ENCODE measurements at places on chromosomes 12 and 14. TPM values are rescaled to one million over a fixed set of nuclear protein-coding genes. Genes with fewer than 3 reads are reported as not detected.

GRCh38 chr12:91774434-91774921 is 371.2 kb downstream of the BTG1 start:
- H3K4me3 ChIP-seq, result no peak overlapping the region
- no peaks in the 10 kb centered on the region for H3K27me3 ChIP-seq
- peaks cover 40% of the 10 kb centered on the region for H3K4me1 ChIP-seq
- peak overlapping the region; percentile 76 for H3K27ac ChIP-seq

Gene RAPGEF3
- total RNA-seq, result 0.83 TPM

DNA sequence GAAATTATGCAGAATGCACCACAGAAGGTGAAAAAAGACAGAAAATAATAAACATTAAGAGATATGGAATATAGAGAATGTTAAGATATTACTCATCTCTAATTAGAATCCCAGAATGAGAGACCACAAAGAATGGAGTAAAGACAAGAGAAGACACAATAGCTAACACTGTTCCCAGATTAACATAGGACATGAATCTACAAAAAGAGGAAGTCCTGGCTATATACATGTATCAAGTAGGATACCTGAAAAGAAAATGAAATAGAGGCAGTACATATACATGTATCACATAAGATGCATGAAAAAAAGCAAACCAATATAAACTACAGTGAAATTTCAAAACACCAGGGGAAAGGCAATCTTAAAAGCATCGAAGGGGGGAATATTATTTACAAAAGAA is 5.6 kb upstream of the EPS8 start:
- peaks cover 4% of the 10 kb centered on the region for H3K4me1 ChIP-seq
- H3K36me3 ChIP-seq, result no peaks in the 10 kb centered on the region
- DNase-seq, result no peak
- H3K27me3 ChIP-seq, result peaks cover 25% of the 10 kb centered on the region

Gene DLGAP5
- 97.4 TPM for total RNA-seq

Gene KCNC2
- not detected for total RNA-seq

- H3K4me3 ChIP-seq, result no peak overlapping the region
- H3K27ac ChIP-seq, result no peak overlapping the region
- no peaks in the 10 kb centered on the region for H3K36me3 ChIP-seq
- no peaks in the 10 kb centered on the region for H3K4me1 ChIP-seq
- H3K27me3 ChIP-seq, result no peaks in the 10 kb centered on the region
Observed at GRCh38 chr12:79402606-79403005, 288.2 kb downstream of the PAWR start.

- H3K36me3 ChIP-seq, result peaks cover 16% of the 10 kb centered on the region
- peaks cover 4% of the 10 kb centered on the region for H3K4me1 ChIP-seq
- H3K4me3 ChIP-seq, result no peak overlapping the region
- no peaks in the 10 kb centered on the region for H3K27me3 ChIP-seq
- no peak for DNase-seq
- no peak overlapping the region for H3K27ac ChIP-seq
Observed at GRCh38 chr12:94193168-94193567, 44.8 kb downstream of the PLXNC1 start.

DNA sequence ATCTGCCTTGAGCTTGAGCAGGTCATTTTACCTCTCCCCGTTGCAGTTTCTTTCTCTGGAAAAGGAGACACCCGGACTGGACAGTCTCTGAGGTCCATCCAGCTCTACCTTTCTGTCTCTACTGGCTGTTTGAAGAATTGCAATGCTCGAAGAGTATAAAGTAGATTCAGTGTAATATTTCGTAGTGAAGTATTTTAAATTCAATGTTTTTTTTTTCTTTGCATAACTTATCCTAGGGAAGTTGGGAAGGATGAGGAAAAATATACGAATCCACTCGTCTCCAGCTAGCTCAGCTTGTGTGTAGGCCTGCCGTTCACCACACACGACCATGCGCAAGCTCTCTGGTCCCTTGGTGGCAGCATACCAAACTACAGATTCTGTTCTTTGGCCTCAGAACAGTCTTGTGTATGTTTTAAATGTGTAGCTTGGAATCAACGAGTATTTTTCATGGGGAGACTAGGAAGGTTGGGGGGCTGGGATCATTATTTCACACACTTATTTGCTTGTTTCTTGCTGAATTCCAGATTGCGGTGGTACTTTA is 307.9 kb downstream of the CACNA1C start:
- peaks cover 26% of the 10 kb centered on the region for H3K4me1 ChIP-seq
- H3K27ac ChIP-seq, result no peak overlapping the region
- DNase-seq, result no peak
- H3K4me3 ChIP-seq, result no peak overlapping the region
- H3K27me3 ChIP-seq, result peaks cover 11% of the 10 kb centered on the region

DNA sequence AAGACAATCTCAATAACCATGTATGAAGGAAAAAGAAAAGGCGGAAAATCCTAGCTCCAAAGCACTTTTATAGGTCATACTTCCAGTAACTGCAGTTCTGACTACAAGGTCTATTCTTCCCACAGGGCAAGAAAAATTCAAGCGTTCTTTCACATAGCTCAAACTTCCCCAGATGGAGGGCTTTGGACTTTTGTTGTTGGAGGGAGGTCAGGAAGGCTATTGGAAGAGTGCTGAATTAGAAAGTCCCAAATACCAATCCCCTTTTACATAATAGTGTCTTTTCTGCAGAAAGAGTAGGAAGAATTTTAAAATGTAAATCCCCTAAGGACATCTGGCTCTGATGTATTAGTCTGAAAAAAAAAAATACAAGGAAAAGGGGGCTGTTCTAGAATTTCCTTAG is 309.4 kb downstream of the MDGA2 start:
- no peak overlapping the region for H3K4me3 ChIP-seq
- no peaks in the 10 kb centered on the region for H3K27me3 ChIP-seq
- H3K36me3 ChIP-seq, result no peaks in the 10 kb centered on the region
- H3K4me1 ChIP-seq, result no peaks in the 10 kb centered on the region

GRCh38 chr14:24139272-24139934 is 2.0 kb downstream of the EMC9 start:
- H3K36me3 ChIP-seq, result peaks cover 67% of the 10 kb centered on the region
- H3K27ac ChIP-seq, result peak overlapping the region; percentile 78
- no peaks in the 10 kb centered on the region for H3K27me3 ChIP-seq
- H3K4me1 ChIP-seq, result peaks cover 59% of the 10 kb centered on the region

- no peak for DNase-seq
- no peaks in the 10 kb centered on the region for H3K4me1 ChIP-seq
- H3K36me3 ChIP-seq, result no peaks in the 10 kb centered on the region
- no peak overlapping the region for H3K4me3 ChIP-seq
- no peaks in the 10 kb centered on the region for H3K27me3 ChIP-seq
Observed at GRCh38 chr14:104521816-104522745, 57.5 kb upstream of the C14orf180 start.

Gene SDSL
- 3.9 TPM for total RNA-seq

GRCh38 chr14:30596935-30597334 is 25.2 kb upstream of the SCFD1 start:
- H3K36me3 ChIP-seq, result peaks cover 17% of the 10 kb centered on the region

GRCh38 chr14:101025131-101025530 is 121.6 kb upstream of the RTL1 start:
- no peaks in the 10 kb centered on the region for H3K4me1 ChIP-seq
- H3K4me3 ChIP-seq, result no peak overlapping the region
- peaks cover 7% of the 10 kb centered on the region for H3K27me3 ChIP-seq

GRCh38 chr12:76444408-76444984 is 96.3 kb upstream of the BBS10 start:
- H3K4me1 ChIP-seq, result peaks cover 43% of the 10 kb centered on the region
- no peak overlapping the region for H3K4me3 ChIP-seq
- no peak for DNase-seq
- no peaks in the 10 kb centered on the region for H3K27me3 ChIP-seq
- no peak overlapping the region for H3K27ac ChIP-seq

Gene TSPAN11
- total RNA-seq, result not detected

GRCh38 chr12:69471667-69472385 is 1.6 kb downstream of the FRS2 start:
- H3K27me3 ChIP-seq, result no peaks in the 10 kb centered on the region
- H3K4me1 ChIP-seq, result peaks cover 61% of the 10 kb centered on the region
- H3K27ac ChIP-seq, result peak overlapping the region; percentile 88
- no peak for DNase-seq
- peak overlapping the region; percentile 92 for H3K4me3 ChIP-seq
- H3K36me3 ChIP-seq, result peaks cover 7% of the 10 kb centered on the region

Gene EFCAB11
- total RNA-seq, result 6.3 TPM

Gene BMP4
- not detected for total RNA-seq

DNA sequence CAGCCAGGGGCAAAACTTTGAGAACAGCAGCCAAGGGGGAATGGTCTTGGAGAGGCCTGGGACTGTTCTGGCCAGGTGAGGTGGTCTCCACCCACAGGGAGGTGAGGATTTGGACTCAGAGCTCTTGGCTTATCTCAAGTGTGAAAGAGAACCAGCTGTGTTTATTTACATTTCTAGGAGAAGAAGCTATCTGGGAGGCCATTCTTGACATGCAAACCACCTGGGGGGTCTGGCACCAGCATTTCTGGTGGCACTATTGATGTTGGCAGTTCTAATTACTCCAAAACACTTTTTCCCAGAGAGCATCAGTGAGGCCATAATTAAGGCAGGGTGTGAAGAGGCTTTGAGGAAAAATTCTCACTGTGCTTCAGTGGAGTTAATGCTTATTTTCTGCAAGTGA is 95.1 kb downstream of the CAND1 start:
- DNase-seq, result no peak
- H3K27me3 ChIP-seq, result no peaks in the 10 kb centered on the region
- no peak overlapping the region for H3K27ac ChIP-seq
- no peaks in the 10 kb centered on the region for H3K4me1 ChIP-seq

- peaks cover 3% of the 10 kb centered on the region for H3K27me3 ChIP-seq
- no peaks in the 10 kb centered on the region for H3K36me3 ChIP-seq
- no peak for DNase-seq
- no peaks in the 10 kb centered on the region for H3K4me1 ChIP-seq
Observed at GRCh38 chr12:41288142-41288811, 100.2 kb downstream of the PDZRN4 start.

Gene SLC17A8
- total RNA-seq, result not detected

DNA sequence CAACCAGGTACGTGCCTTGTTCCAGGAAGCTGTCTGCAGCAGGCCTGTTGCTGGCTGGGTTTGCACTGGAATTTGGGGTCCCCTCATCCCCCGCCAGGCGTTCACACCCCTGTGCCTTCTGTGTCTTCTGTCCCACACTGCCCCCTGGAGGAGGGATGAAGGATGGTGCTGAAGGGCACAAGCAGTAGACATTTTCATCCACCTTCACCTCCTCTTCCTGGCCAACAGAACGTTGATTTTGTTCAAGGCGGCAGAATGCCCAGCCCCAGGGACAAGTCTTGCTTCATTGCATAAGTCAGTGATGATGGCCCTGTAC is 122.1 kb downstream of the CALM1 start:
- no peaks in the 10 kb centered on the region for H3K27me3 ChIP-seq
- no peaks in the 10 kb centered on the region for H3K4me1 ChIP-seq
- no peak overlapping the region for H3K27ac ChIP-seq
- no peaks in the 10 kb centered on the region for H3K36me3 ChIP-seq

DNA sequence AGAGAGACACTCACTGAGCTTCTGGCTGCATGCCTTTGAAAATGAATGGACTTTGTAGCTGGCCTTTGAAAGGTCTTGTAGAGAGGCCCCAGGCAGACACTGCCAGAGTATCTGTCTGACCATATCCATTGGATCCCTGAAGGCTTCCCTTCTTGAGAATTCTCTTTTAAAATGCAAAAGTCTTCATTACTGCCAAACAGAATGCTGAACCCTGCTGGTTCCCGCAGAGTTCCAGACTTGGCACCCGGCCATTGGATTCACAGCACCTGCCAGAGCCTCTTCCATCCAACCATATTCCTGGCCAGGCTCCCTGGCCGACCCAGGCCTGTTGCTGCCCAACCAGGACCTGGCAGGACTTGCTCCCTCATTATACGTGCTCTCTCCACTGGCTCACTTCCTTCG is 182.5 kb downstream of the GXYLT1 start:
- DNase-seq, result no peak
- H3K27ac ChIP-seq, result no peak overlapping the region
- peaks cover 2% of the 10 kb centered on the region for H3K27me3 ChIP-seq
- no peaks in the 10 kb centered on the region for H3K36me3 ChIP-seq

GRCh38 chr12:87439990-87440827 is 589.0 kb downstream of the C12orf50 start:
- no peak for DNase-seq
- H3K27ac ChIP-seq, result no peak overlapping the region
- no peaks in the 10 kb centered on the region for H3K27me3 ChIP-seq
- H3K36me3 ChIP-seq, result no peaks in the 10 kb centered on the region

Gene TAS2R42
- total RNA-seq, result not detected

GRCh38 chr14:101504096-101504948 is 57.0 kb upstream of the DIO3 start:
- no peak for DNase-seq
- H3K36me3 ChIP-seq, result no peaks in the 10 kb centered on the region
- peaks cover 2% of the 10 kb centered on the region for H3K27me3 ChIP-seq
- no peaks in the 10 kb centered on the region for H3K4me1 ChIP-seq
- no peak overlapping the region for H3K27ac ChIP-seq

DNA sequence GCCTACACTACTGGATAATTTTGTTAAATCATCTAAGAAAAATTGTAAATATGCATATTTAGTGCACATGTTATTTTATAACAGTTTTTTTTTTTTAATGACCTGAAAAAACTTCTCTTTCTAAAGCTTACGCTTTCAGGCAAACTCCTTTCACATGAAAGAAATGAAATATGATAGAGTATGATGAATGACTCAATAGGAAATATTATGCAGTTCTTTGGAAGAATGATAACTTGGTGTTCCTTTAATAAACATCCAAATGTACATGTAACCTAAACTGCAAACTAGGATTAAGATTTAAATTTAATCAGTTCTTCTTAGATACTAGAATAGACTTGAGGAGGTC is 136.6 kb downstream of the FGD4 start:
- H3K27ac ChIP-seq, result no peak overlapping the region
- peaks cover 4% of the 10 kb centered on the region for H3K4me1 ChIP-seq
- DNase-seq, result no peak
- no peak overlapping the region for H3K4me3 ChIP-seq
- H3K27me3 ChIP-seq, result peaks cover 12% of the 10 kb centered on the region

DNA sequence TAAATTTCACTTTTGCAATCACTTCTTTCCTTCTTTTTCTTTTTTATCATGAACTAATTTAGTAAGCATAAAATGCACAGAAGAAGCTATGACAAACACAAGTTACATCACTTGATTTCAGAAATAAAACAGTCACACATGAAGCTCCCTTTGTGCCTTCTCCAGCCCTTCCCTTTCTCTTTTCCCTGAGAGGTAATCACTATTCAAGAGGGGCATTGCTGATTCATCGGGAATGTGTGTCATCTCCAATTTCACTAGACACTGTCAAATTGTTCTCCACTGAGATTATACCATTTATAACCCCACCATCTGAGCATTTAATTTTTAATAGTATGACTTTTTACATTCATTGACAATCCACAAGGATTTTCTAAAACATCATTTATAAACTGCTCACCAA is 91.6 kb upstream of the PTPRQ start:
- no peaks in the 10 kb centered on the region for H3K36me3 ChIP-seq
- no peak overlapping the region for H3K4me3 ChIP-seq
- no peak for DNase-seq
- H3K27me3 ChIP-seq, result no peaks in the 10 kb centered on the region
- no peaks in the 10 kb centered on the region for H3K4me1 ChIP-seq

Gene P2RX2
- not detected for total RNA-seq

DNA sequence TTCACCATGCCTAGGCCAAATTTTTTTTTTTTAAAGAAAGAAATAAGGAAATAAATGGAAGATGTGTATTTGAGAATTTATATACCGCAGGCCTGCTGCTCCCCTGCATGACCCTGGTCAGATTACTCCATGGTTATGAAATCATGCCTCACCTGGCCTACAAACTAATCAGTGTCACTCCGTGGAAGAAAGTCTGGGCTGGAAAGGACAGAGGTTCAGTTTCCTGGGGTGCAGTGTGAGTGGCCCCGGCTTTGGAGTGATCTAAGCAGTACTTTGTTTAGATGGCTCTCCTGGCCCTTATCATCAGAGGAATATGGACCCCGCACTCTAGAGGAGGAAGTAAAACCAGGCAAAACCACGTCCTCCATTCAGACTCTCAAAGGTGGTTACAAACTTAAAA is 9.6 kb downstream of the APOBEC1 start:
- H3K4me3 ChIP-seq, result no peak overlapping the region
- H3K27me3 ChIP-seq, result peaks cover 2% of the 10 kb centered on the region
- H3K27ac ChIP-seq, result no peak overlapping the region
- H3K4me1 ChIP-seq, result no peaks in the 10 kb centered on the region
- DNase-seq, result no peak

All from activated CD4-positive, alpha-beta T cell treated with anti-CD3 and anti-CD28 coated beads for 36 hours (primary cell).